ENCODE measurements at places on chromosomes 12 and 14.

DNA sequence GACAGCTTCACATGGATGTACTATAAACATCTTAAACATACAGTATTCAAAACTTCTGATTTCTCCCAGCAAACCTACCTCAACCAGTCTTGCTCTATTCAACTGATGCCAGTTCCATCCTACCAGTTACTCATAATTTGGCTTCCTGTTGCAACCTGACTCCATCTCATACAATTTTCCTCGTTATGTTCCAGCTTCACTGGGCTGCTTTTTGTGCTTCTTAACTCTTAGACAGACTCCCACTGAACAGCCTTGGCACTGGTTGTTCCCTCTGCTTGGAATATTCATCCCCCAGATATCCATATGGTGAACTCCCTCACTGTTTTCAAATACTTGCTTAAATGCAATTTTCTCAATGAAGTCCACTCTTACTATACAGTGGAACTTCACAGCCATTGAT lies 249.2 kb downstream of the AEBP2 start:
- no peak for DNase-seq

DNA sequence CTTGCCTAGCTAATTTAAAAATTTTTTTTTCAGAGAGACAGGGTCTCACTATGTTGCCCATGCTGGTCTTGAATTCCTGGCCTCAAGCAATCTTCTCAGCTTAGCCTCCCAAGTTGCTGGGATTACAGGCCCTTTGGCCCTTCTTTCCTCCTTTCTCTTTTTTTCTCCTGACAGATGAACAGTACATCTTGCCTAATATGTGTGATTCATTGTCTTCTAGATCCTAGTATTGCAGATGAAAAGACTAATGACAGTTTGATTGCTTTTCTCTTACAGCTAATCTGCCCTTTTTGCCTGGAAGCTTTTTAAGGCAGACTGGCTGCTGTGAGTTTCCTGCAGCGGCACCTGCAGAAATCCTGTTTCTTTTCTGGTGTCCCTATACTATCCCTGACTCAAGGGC lies 12.0 kb downstream of the DEPDC4 start:
- DNase-seq, result no peak

DNA sequence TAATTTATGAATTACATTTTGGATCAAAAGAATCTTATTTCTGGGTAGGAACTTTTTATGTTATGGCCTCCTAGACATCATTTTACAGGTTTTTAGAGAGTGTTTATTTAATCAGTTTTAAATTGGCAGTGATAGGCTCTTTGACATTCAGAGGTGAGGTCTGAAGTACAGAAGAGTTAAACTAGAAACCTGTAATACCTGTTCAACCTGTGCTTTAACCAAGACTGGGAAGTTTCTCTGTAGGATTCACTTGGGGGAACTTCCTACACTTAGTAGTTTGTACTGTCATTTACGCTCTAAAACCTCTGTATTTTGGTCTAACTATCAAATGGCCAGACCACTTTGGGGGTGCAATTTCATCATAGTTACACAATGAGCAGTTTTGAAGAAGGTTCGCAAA lies 35.9 kb downstream of the PLEKHA5 start:
- DNase-seq, result no peak

DNA sequence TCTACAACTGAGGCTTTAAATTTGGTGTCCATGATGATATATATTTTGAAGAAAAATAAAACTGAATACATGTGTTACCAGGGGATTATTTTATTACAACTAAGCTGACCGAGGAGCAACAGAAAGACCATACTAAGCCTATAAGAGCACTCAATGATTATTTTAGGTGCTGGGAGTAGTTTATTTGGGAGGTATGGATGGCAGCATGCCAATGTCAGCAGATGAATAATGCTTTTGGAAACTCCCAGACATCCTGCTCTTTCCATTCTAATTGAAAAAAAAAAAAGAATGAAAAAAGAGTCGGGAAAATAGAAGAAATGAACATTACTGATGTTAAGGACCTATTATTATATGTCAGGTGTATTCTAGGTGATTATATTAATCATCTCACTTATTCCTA lies 441.2 kb downstream of the BTG1 start:
- DNase-seq, result no peak

GRCh38 chr12:48342980-48343379 lies 7.7 kb downstream of the ZNF641 start:
- no peak for DNase-seq

DNA sequence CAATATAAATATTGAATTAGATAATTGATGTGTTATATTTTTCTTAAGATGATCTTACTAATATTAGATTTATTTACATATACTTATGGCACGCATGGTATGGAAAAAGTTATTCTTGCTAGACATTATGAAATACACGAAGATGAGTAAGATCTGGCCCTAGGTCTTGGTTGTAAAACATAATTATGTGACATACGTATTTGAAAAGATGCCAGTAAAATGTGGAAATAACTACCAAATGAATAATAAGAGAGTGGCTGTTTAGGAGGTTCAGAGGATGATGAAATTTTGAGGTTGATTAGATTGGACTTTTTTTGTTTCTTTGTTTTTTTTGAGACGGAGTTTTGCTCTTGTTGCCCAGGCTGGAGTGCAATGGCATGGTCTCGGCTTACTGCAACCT lies 41.3 kb downstream of the FANCM start:
- no peak for DNase-seq

DNA sequence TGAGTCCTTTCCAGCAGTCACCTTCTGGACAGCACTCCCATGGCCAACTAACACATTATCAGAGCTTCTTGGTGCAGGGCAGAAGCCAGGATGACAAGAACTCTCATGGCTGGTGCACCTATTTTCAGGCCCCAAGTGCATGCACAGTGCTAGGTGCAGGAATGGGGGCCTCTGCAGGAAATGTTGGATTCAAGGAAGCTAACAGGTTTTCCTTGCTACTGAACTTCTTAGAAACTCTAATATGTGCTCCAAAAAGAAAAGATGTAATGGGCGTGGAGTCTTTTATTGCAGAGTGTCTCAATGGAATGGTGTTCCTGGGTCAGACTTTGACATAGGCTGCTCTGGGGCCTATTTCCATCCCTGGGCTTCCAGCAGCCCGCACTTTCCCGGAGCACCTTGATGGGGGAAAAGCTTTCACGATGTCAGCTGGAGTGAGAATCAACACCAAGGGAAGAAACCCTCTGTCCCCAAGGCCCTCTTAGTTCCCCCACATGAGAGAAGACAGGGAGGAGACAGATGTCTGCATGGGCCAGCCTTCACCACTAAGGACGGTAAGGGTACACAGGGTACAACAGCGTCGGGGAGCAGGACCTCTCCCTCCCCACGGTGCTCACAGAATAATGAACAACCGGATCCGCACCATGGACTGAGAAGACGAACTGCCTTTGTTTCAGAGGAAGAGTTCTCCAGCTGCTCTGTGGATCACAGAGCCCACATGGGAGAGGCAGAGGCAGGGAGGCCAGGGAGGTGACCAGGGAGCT lies 6.9 kb downstream of the KRT3 start:
- no peak for DNase-seq

DNA sequence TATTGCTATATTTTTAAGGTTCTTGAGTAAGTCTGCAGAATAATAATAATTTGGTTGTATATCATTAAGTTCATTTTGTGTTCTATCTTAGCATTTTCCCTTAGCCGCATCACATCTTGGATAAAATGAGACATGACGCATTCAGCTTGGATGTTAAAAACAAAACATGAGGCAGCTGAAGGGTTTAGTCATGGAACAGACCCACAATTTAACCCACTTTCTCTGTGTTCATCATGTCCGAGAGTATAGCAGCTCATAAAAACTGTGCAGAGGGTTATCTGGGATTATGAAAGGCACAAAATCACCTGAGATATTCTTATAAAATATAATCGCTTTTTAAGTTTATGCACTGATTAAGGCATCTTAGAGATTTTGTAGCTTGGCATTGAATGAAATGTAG lies 219.3 kb downstream of the TRHDE start:
- DNase-seq, result no peak

- DNase-seq, result no peak
Measured at GRCh38 chr12:96889273-96889933, 17.7 kb upstream of the NEDD1 start.

- no peak for DNase-seq
Measured at GRCh38 chr12:24537083-24537860, 411.6 kb downstream of the BCAT1 start.

- no peak for DNase-seq
Measured at GRCh38 chr14:57879516-57879915, 13.6 kb upstream of the SLC35F4 start.

DNA sequence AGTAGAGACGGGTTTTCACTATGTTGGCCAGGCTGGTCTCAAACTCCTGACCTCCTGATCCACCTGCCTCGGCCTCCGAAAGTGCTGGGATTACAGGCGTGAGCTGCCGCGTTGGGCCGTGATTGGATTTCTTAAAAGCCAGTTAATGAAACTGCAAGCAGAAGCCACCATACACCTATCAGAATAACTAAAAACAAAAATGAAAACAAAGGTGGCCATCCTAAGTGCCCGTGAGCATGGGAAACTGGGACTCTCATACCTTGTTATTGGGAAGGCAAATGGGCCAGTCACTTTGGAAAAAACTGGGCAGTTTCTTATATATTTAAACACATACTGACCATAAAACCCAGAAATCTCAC lies 7.7 kb upstream of the TCTN1 start:
- DNase-seq, result no peak

DNA sequence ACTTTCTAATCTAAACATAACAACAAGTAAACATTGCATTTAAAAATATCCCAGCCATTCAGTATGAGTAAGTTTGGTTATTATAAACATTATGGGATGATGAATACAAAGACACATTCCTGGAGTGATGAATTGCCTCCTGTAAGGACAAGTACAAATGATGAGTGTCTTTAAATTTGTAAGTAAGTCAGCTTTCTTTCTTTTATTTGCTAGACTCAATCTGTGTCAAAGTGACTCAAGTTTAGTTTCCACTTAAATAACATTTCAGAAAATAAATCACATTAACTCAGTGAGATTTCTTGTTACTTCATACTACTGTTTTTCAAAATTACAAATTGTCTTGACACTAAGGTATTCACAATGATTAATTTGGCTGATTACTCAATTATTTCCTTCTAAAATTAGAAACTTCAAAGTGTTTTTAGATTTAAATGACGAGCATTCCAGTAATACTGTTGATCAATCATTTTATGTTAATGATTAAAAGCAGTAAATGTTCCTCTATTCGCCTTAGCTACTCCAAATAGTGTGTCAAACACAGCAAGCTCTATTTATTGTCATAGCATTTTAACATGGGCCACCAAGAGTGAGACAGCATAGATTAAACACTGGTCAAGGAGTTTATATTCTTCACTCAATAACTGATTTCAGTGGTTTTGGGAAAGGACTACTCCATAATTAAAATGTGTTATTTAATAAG lies 658.0 kb upstream of the MDGA2 start:
- DNase-seq, result no peak

- no peak for DNase-seq
Measured at GRCh38 chr12:123465084-123465483, 7.1 kb downstream of the SNRNP35 start.

Data from activated CD8-positive, alpha-beta memory T cell treated with anti-CD3 and anti-CD28 coated beads for 1 hour (primary cell).